ENCODE measurements at places on chromosomes 16 and 17.
A peak's percentile ranks its signal among the peaks of the same experiment; 100 is the strongest.

- peak; percentile 65 for DNase-seq
These were observed 20.1 kb downstream of the SLC39A11 start for GRCh38 chr17:73072219-73072962.

- no peak for DNase-seq
These were observed 1.3 kb downstream of the NF1 start for GRCh38 chr17:31096106-31096436.

DNA sequence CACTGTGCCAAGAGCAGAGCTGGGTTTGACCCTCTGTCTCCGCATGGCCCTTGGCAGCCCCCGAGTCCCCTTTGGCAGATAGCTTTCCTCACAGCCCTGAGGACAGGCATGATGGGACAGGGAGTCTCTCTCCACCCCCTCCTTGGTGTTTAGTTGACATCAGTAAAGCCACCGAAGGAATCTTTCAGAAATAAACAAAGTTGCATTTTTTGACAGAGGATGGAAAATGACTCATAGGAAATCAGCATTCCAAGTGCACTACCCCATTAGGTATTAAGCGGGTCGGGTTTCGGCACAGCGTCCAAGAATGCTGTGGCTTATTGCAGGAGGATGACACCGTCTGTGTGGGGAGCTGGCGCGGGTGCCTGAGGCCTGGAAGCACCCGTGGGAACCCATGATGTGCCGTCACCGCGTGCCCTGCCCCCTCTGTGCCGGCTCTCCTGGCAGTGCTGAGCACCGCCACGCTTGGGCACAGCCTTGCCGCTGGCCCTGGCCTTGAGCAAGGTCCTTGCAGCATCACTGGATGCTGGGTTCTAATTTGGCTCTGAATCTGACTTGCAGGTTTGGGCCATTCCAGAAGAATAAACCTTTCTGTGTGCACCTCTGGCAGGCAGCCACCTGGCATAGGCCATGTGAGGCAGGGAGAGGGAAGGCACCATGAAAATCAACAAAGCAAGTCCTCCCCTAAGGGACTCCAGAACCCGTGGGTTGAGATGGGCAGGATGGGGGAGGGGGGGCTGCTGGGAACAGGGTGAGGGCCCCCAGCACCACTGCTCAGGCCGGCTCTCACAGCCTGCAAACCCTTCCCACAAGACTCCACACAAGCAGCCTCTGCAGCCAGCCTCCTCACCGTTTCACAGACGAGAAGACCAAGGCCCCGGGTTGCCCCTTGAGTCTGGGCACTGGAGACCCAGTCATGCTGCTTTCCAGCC is 50.5 kb upstream of the ZNF469 start:
- peak; percentile 76 for DNase-seq

DNA sequence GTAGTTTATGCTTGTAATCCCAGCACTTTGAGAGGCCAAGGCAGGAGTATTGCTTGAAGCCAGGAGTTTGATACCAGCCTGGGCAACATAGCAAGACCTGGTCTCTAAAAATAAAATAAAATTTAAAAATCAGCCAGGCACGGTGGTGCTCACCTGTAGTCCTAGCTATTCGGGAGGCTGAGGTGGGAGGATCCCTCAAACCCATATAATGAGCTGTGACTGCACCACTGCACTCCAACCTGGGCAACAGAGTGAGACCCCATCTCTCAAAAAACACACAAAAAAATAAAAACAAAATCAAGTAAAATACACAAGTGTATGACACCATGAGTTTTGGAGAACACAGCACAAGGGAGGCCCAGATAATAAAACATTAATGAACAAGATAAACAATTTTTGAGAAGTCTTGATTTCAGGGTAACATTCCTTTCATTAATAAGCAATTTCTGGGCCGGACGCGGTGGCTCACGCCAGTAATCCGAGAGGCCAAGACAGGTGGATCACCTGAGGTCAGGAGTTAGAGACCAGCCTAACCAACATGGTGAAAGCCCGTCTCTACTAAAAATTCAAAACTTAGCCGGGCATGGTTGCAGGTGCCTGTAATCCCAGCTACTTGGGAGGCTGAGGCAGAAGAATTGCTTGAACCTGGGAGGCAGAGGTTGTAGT is 17.9 kb downstream of the PRPSAP1 start:
- no peak for DNase-seq

- peak; percentile 92 for DNase-seq
These were observed 20.2 kb downstream of the NGFR start for GRCh38 chr17:49515196-49515770.

DNA sequence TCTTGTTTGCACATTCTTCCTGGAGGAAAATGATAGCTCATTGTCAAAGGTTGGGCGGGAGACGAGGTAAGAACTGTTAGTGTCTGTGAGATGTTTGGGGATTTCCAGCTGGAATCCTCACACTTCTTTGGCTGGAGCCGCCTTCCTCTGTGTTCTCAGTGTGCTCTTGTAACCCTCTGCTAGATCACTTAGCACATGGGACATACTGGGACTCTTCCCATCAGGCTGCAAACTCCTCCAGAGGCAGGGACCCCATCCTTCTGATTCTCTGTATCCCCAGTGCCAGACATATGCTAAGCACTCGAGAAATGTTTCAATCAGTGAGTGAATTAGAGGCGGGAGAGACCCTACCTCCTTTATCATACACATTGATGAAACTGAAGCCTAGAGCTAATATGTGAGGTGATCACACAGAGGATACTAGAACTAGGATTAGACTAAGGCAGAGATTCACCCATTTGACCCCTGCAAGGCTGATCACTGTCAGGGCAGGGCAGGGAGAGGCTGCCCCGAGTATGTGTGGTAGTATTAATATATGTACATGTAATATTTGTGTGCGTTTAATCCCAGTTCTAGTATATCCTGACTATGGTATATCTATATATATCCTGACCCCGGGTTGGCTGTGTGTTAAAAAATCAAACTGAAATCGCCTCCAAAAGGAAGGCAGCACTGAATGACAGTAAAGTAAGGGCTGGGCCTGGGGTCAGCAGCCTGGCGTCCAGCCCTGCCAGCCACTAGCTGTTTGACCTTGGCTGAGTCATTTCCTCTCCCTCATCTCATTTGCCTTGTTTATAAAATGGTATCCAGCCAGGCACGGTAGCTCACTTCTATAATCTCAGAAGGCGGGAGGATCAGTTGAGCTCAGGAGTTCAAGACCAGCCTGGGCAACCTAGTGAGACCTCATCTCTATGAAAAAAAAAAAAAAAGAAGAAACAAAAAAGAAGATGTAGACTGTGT is 75.5 kb upstream of the TBX2 start:
- DNase-seq, result peak; percentile 48
